ENCODE measurements at places on chromosomes 4 and X. TPM values are rescaled to one million over a fixed set of nuclear protein-coding genes. Genes with fewer than 3 reads are reported as not detected.
A peak's percentile ranks its signal among the peaks of the same experiment; 100 is the strongest.

Gene FDCSP
- not detected for total RNA-seq

Gene MXD4
- 57.2 TPM for total RNA-seq

DNA sequence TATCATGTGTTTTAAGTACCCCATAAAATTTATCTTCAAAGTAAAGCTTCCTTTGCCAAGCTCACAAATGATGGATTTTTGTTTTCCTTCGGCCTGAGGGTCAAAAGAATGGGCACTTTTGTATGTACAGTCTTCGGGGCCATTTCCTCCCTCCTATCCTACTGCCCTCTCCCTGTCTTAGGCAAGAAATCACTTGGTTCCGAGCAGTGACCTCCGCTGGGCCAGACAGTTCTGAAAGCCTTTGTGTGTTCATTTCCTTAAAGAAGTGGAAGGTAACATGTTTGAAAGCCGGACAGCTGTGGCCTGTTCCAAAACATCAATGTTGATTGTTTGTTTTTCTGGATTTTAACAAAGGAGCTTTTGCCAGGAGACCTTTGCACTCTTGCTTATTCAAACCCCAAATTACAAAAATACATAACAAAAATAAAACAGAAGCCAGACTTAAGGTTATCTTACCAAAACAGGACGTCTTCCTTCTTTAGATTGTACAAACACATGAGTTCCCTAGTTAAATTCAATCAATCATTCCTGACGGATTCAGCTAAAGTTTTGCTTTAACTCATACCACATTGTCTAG, 110.6 kb upstream of the LIMCH1 start:
- DNase-seq, result no peak

- DNase-seq, result no peak
Observed at GRCh38 chrX:148069759-148070503, 88.8 kb downstream of the FMR1NB start.

DNA sequence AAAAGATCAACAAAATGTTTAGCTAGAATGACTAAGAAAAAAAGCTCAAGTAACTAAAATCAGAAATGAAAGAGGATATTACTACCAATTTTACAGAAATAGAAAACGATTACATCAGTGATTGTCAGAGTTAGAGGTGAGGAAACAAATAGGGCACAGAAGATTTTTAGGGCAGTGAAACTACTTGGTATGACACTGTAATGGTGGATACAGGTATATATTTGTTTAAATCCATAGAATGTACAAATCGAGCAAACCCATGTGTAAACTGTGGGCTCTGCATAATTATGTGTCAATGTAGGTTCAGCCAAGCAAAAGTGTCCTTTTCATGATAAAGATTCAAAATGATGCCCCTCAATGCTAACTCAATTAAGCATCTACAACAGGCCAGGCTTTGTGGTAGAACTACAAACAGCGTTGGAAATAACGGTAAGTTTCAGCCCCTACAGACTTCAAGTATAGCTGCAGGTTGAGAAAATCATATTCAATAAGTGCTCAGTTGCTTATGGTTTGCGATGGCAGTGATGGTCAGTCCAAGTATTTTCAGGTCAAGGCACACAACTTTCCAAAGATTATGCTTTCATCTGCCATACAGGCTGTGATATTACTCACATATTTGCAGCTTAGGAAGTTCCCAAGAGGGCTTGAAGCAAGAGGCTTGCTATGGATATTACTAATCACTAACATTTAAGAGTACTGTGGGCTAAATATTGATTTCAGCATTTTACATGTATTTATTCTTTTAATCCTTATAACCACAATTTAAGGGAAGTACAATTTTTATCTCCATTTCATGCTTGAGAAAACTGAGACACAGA, 158.6 kb downstream of the TET2 start:
- no peak for DNase-seq

Gene SPARCL1
- total RNA-seq, result 1,378 TPM

Gene SYP
- total RNA-seq, result 681 TPM

GRCh38 chr4:186587416-186588018, 32.1 kb upstream of the MTNR1A start:
- DNase-seq, result peak; percentile 82

- DNase-seq, result no peak
Observed at GRCh38 chrX:30483996-30484395, 93.6 kb downstream of the TASL start.

Gene SUPT20HL1
- total RNA-seq, result not detected

Gene NCBP2L
- total RNA-seq, result not detected

- DNase-seq, result no peak
Observed at GRCh38 chrX:103398421-103398864, 22.1 kb downstream of the BEX3 start.

Gene EMD
- total RNA-seq, result 41.5 TPM

Gene NSG1
- total RNA-seq, result 118 TPM

DNA sequence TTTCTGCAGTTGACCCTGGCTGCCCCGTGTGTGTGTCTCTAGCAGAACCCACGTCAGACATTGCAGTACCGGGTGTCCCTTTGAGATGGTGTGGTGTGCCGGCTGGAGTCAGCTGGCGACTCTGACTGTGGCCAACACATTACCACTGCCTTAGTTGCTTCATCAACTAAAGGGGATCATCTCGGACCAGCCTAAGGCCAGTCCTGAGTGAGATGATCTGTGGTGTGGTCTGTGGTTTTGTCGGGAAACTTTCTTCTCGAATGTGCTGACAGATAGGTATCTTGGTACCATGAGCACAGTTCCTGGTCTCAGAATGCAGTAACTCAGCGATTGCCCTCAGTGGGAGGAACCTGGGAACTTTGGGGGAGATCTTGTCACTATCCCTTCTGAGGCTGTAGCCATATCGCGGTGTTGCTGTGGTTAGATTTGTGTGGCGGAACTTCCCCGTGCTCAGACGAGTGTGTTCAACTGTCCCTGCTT, 15.8 kb downstream of the TBC1D14 start:
- DNase-seq, result no peak

- DNase-seq, result no peak
Observed at GRCh38 chrX:81278616-81279015, 76.7 kb downstream of the SH3BGRL start.

Gene SERTM2
- not detected for total RNA-seq

- DNase-seq, result no peak
Observed at GRCh38 chr4:112947616-112948015, 101.8 kb upstream of the ANK2 start.

Gene CXorf49
- not detected for total RNA-seq
